A673 (cell line): ENCODE measurements at places on chromosomes 11 and 22.
A peak's percentile ranks its signal among the peaks of the same experiment; 100 is the strongest.

DNA sequence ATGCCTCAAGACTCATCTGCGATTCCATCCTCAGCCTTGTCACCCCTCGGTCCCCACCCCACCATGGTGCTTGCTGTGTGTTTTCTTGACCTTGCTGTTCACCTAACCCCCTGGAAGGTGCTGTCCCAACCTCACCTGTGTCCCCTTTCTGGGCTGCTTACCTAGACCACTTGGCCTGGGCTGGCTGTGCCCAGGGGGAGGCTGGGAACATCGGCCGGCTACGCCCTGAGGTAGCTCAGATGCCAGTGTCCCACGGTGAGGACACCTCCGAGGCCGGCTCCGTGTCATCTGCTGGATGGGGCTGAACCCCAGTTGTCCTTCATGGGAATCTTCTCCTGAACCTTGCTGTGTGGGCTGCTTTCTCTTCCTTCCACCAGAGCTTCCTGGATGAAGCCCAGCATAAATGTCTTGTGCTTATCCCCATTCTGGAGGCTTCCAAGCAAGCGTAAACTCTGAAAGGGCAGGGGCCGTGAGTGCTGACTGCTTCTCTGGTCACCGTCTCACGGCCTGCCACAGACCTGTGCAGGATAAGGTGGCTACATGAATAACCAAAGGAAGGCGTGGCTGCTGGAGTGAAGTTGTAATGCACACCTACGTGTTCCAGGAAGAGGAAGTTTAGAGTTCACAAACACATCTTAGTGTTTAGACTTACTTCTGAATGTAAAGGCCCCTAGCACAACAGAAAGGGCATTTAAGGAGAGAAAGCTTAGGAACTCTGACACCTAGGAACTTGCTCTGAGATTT lies 724.3 kb downstream of the TBC1D22A start:
- H3K36me3 ChIP-seq: no peaks in the 10 kb centered on the region
- DNase-seq: no peak
- H3K27ac ChIP-seq: no peak overlapping the region
- H3K4me1 ChIP-seq: no peaks in the 10 kb centered on the region
- no peak overlapping the region for H3K4me3 ChIP-seq
- no peaks in the 10 kb centered on the region for H3K27me3 ChIP-seq

DNA sequence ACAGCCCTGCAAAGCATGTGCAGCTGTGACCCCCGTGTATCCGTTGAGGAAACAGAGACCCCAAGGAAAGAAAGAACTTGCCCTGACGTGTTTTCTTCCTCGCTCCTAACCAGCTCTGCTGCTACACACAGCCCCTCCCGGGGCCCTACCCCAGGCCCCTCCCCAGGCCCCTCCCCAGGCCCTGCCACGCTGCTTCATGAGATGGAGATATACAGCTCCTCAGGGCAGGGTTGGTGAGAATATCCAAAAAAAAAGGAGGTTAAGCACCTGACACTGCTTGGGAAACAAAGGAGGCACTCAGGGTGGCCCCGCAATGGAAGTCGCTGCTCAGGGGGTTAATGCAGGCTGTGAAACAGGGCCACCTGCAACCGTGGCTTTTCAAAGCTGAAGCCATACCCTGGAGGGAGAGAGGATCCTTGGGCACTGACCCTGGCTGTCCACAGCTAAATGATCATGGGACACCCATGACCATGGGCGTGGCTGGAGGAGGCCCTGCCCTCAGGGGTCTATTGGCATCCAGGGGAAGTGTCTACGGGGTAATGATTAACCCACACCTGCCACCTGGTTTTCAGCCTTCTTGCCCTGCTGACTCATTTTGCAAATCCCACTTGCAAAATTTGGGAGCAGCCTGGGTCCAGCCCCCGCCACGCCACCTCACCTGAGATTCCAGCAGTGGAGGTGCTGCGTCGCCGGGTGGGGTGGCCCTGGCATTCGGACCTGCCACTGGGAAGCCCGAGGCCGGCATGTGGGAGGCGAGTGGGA lies 112.1 kb upstream of the ANO1 start:
- no peaks in the 10 kb centered on the region for H3K4me1 ChIP-seq
- no peaks in the 10 kb centered on the region for H3K36me3 ChIP-seq
- H3K27ac ChIP-seq: no peak overlapping the region
- H3K27me3 ChIP-seq: no peaks in the 10 kb centered on the region
- DNase-seq: no peak

- peak; percentile 58 for DNase-seq
- H3K27ac ChIP-seq: no peak overlapping the region
- no peaks in the 10 kb centered on the region for H3K36me3 ChIP-seq
Measured at GRCh38 chr11:125451400-125452124, 44.5 kb downstream of the FEZ1 start.

DNA sequence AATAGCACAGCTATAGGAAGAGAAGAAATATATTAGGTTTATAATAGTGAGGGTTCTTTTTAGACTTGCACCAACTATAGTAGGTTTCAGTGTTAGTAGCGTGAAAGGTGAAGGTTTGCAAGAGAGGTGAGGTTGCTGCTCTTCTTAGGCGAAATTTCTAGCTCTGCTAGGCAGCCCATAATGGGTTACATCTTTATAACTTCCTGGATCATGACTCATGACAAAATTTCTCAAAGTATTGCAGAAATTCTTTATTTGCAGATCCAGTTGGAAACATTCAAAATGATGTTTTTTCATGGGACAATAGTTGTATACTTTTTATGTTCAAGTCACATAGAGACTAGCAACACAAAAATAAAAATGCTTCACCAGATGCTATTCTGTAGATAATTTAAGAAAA lies 260.0 kb downstream of the SOX6 start:
- no peak for DNase-seq
- peaks cover 34% of the 10 kb centered on the region for H3K4me1 ChIP-seq
- H3K27ac ChIP-seq: no peak overlapping the region
- H3K4me3 ChIP-seq: no peak overlapping the region
- H3K27me3 ChIP-seq: no peaks in the 10 kb centered on the region
- H3K36me3 ChIP-seq: no peaks in the 10 kb centered on the region

GRCh38 chr11:129636926-129637325 lies 178.7 kb upstream of the TMEM45B start:
- no peaks in the 10 kb centered on the region for H3K36me3 ChIP-seq
- no peak for DNase-seq
- peaks cover 41% of the 10 kb centered on the region for H3K4me1 ChIP-seq
- peak overlapping the region; percentile 21 for H3K27ac ChIP-seq
- no peak overlapping the region for H3K4me3 ChIP-seq
- H3K27me3 ChIP-seq: no peaks in the 10 kb centered on the region

DNA sequence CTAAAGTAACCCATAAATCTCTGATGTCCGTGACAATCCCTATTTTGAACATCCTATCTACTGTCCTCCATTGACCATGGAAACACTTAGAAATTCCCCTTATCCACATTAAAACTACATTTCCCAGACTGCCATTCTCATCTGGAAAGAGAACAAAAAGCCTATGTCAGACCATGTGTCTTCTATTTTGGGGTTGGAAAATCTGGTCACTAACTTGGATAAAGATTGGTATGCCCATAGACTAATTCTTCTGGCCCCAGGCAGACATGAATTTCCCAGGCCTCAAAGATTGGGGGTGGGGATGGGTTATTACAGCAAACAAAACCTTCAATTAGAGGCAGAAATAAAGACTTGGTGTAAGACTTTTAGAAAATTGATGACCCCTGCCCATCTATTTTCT lies 30.9 kb upstream of the CREB3L1 start:
- H3K36me3 ChIP-seq: no peaks in the 10 kb centered on the region
- H3K4me1 ChIP-seq: peaks cover 32% of the 10 kb centered on the region
- H3K4me3 ChIP-seq: no peak overlapping the region
- no peak overlapping the region for H3K27ac ChIP-seq

- H3K36me3 ChIP-seq: no peaks in the 10 kb centered on the region
- H3K27me3 ChIP-seq: no peaks in the 10 kb centered on the region
- no peak overlapping the region for H3K4me3 ChIP-seq
- DNase-seq: no peak
Measured at GRCh38 chr11:105754260-105754659, 144.4 kb downstream of the GRIA4 start.

DNA sequence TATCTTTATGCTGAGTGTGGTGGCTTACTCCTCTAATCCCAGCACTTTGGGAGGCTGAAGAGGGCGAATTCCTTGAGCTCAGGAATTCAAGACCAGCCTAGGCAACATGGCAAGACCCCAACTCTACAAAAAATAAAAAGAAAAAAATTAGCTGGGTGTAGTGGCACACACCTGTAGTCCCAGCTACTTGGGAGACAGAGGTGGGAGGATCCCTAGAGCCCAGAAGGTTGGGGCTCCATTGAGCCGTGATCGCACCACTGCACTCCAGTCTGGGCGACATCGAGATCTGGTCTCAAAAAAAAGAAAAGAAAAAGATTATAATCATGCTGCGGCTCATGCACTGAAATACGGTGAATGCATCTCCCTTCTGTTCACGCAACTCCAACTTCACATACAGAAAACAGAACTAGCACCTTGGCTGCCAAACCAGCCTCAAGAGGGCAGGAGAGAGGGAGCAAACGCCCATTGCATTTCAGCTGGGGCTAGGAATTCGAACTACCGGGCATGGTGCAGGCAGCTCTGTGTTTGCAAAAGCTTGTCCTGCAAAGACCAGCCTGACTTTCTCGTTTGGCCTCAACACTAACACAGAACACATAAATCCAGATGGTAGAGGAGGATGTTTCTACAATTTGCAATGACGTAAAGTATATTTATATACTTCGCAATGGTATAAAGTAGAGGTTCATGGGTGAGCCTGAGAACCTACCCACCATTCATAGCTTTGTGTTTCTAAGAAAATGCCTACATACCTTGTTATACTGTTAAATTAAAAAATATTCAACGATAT lies 6.3 kb upstream of the SYNGR1 start:
- H3K27me3 ChIP-seq: no peaks in the 10 kb centered on the region
- H3K36me3 ChIP-seq: no peaks in the 10 kb centered on the region
- peak; percentile 78 for DNase-seq
- H3K4me1 ChIP-seq: peaks cover 6% of the 10 kb centered on the region

DNA sequence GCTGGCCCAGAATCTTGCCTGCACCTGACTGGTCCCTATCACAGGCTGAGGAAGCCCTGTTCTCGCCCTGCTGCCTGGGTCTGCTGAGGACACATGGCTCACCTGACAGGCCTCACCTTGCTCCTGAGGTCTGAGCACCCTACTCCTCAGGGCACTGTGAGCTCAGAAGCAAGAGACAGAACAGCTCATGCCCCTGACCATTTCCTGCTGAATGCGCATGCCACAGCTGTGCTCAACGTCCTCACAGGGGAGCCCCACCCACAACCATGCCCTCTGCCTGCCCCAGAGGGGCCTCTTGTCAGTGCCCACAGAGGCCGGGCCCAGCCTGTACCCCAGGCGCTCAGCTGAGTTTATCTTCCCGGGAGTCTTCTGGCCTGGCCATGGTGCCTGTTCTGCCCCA lies 2.8 kb upstream of the TSPO start:
- H3K4me1 ChIP-seq: peaks cover under 1% of the 10 kb centered on the region
- no peaks in the 10 kb centered on the region for H3K36me3 ChIP-seq

DNA sequence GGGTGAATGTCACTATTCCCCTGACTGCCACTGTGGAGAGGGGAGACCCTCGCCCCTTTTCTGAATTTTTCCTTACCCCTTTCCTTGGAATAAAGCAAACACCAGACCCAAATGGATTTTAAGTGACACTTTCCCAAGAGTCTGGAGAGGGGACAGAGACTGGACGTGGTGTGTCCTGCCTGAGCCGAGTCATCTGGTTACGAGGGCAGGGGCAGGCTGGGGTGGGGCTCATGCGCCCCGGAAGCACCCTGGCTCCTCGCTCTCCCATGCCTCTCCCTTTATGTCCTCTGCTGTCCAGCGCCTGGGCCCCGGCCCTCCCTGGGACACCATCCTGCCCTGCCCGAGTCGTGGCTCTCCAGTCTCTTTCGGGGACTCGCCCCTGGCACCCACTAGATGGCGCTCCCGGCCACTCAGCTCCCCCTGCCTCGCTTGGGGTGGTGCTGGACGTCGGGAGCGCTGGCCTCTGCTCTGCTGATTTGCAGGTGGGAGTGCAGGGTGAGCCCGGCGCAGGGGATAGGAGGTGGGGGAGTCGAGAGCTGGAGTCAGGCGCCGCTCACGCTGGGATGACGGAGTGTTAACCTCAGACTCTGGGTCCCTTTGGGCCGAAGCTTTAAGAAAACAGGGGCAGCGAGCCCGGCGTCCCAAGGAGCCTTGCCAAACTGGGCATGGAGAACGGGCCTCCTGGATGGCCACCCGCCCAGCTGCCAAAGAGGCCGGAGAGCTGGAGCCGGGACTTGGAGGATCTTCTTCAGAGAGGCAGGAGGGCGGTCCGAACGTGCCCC lies 89.8 kb downstream of the RPS6KA4 start:
- no peaks in the 10 kb centered on the region for H3K36me3 ChIP-seq
- H3K27me3 ChIP-seq: no peaks in the 10 kb centered on the region
- H3K27ac ChIP-seq: no peak overlapping the region
- H3K4me1 ChIP-seq: peaks cover 16% of the 10 kb centered on the region
- H3K4me3 ChIP-seq: peak overlapping the region; percentile 39

DNA sequence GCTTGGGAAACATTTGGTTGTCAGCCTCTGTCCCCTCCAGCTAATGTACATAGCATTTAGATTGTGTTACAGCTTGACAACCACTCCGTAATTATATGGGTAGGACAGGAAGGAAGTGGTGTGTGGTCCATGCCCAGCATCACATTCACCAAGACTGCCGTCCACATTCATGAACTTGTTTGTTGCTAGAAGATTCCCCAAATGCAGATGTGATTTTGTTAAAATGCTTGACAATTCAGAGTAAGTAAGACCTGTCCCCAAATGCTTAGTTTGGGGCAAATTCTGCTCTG lies 1482.7 kb downstream of the TBC1D22A start:
- no peak overlapping the region for H3K4me3 ChIP-seq
- H3K36me3 ChIP-seq: no peaks in the 10 kb centered on the region
- DNase-seq: no peak
- H3K27me3 ChIP-seq: peaks cover 34% of the 10 kb centered on the region
- no peak overlapping the region for H3K27ac ChIP-seq
- H3K4me1 ChIP-seq: peaks cover 4% of the 10 kb centered on the region

GRCh38 chr11:11137339-11137738 lies 215.7 kb downstream of the CSNK2A3 start:
- H3K36me3 ChIP-seq: no peaks in the 10 kb centered on the region
- no peak overlapping the region for H3K27ac ChIP-seq
- H3K4me3 ChIP-seq: no peak overlapping the region
- DNase-seq: no peak

- H3K27me3 ChIP-seq: no peaks in the 10 kb centered on the region
- peak overlapping the region; percentile 90 for H3K27ac ChIP-seq
- H3K36me3 ChIP-seq: peaks cover 46% of the 10 kb centered on the region
- H3K4me1 ChIP-seq: peaks cover 19% of the 10 kb centered on the region
Measured at GRCh38 chr11:125626288-125626950, 1.5 kb downstream of the CHEK1 start.

GRCh38 chr22:28817919-28818859 lies 17.8 kb upstream of the XBP1 start:
- H3K27ac ChIP-seq: no peak overlapping the region
- H3K4me3 ChIP-seq: no peak overlapping the region
- DNase-seq: no peak
- H3K27me3 ChIP-seq: no peaks in the 10 kb centered on the region
- no peaks in the 10 kb centered on the region for H3K4me1 ChIP-seq
- H3K36me3 ChIP-seq: no peaks in the 10 kb centered on the region

DNA sequence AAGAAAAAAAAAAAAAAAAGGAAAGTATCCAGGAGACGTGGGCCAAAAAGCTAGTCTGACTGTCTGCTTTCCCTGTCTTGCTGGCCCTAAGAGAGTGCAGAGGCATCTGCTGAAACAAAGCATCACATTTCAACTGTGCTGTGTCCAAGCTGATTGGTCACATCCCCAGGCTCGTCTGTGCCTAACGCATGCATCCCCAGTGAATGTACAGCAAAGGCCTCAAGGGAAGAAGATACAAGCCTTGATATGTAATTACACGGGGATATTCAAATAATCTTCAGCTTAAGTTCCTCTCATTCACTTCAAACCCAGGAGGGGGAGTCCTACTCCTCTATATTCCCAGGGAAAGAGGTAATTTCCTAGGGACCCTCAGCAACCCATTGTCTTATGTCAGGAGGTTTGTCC lies 5.4 kb upstream of the SORL1 start:
- H3K27me3 ChIP-seq: peaks cover 14% of the 10 kb centered on the region
- H3K4me3 ChIP-seq: no peak overlapping the region
- H3K36me3 ChIP-seq: no peaks in the 10 kb centered on the region
- DNase-seq: peak; percentile 65
- no peak overlapping the region for H3K27ac ChIP-seq
